Activated CD4-positive, alpha-beta T cell treated with anti-CD3 and anti-CD28 coated beads for 36 hours (primary cell): ENCODE measurements at places on chromosomes 5 and 9. TPM values are rescaled to one million over a fixed set of nuclear protein-coding genes. Genes with fewer than 3 reads are reported as not detected.

GRCh38 chr5:97838214-97838613, 655.2 kb upstream of the RIOK2 start:
- no peak for DNase-seq

GRCh38 chr5:149195337-149195887, 54.1 kb downstream of the ABLIM3 start:
- no peak for DNase-seq

DNA sequence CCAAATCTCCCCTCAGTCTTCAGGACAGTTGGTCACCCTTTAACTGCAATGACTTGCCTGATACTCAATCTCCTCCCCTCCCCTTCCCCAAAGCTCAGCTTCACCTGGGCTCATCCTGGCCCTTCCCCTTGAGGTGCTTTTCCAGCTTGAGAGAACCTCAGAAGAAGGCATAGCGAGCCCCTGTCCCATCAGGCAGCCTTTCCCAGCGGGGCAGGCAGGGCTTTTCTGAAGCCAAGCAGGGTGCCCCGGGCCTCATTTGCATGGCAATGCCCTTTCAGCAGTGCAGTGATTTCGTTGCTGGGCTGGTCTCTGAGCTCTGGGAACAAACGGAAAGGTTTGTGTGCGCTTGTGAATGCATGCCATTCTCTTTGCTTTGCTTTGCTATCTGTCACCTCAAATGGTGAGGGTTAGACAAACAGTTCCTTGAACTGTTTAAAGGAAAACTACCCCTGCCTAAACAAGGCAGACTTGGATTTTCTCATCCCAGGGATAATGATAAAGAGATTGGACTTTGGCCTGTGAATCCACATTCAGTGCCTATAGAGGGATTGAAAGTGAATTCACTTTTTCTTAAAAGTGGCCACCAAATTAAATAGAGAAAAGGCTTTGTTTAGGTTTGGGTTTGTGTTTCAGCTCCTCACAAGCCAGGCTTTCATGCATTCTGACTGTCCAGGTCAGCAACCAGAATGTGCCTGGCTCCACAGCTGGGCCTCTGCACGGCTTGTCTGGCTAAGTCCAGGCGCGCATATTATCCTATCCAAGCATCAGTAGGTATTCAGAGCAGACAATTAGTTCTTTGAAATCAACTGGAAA, 165.3 kb downstream of the ZNF608 start:
- no peak for DNase-seq

DNA sequence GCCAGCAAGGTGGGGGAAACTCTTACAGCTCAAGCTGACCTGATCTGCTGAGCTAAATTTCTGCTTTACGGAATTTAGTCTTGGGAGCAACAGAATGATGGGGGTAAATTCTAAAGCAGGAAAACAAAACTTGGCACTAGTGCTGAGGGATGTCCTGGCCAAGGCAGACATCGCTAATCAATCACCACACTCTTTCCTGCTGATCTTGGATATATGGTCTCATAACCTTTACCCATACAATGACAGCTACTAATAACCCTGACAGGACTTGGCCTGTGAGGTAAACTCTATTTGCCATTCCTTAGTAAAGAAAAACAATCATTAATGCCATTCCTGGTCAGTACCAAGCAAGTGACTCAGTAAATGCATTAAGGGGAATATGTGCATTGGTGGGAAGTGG, 51.5 kb downstream of the PPARGC1B start:
- no peak for DNase-seq

- DNase-seq: no peak
These were observed 386.9 kb downstream of the CETN3 start for GRCh38 chr5:90022711-90023053.

DNA sequence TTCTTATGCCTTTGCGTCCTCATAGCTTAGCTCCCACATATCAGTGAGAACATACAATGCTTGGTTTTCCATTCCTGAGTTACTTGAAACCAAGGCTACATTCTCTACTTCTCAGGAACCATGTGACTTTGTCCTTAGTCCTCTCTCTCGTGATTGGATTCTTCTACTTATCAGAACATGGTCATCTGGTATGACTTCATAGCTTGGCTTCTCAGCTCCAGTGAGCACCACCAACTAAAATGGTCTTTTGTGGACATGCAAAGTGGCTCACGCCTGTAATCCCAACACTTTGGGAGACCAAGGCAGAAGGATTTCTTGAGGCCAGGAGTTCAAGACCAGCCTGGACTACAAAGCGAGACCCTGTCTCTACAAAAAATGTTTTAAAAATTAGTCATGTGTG, 81.2 kb upstream of the NIPBL start:
- DNase-seq: no peak

- no peak for DNase-seq
These were observed 152.3 kb upstream of the ANKH start for GRCh38 chr5:15023846-15024245.

- no peak for DNase-seq
These were observed 33.0 kb upstream of the SLC25A51 start for GRCh38 chr9:37936965-37937364.

- no peak for DNase-seq
These were observed 483 bp upstream of the DAB2IP start for GRCh38 chr9:121651008-121651294.

GRCh38 chr9:129412814-129413536, 207.9 kb downstream of the C9orf50 start:
- DNase-seq: peak; percentile 70

DNA sequence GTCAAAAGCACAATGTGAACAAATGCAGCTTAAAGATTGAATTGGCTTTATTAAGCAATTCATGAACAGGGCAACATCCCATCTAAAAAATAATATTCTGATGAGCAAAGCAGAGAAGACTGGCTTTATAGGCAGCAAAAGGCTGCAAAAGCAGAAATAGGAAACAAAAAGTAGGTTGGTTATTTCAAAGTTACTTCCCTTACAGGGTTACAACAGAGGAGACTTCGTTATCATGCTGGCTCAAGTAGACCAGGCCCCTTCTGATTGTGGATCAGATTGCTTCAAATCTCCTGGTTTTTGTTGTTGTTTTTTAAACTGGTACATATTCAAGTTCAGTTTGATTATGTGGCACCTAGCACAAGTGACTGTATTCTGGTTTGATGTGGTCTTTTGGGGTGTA, 73.1 kb downstream of the MAN2A1 start:
- no peak for DNase-seq

- DNase-seq: no peak
These were observed 38.3 kb downstream of the LRSAM1 start for GRCh38 chr9:127489471-127490115.

GRCh38 chr9:114061292-114061691, 16.8 kb downstream of the AMBP start:
- no peak for DNase-seq

GRCh38 chr5:90747175-90747574, 188.6 kb downstream of the ADGRV1 start:
- no peak for DNase-seq

- no peak for DNase-seq
These were observed 88.6 kb downstream of the MACROH2A1 start for GRCh38 chr5:135310328-135310989.

- DNase-seq: no peak
These were observed 109.8 kb downstream of the RASGRF2 start for GRCh38 chr5:81069990-81070389.

- no peak for DNase-seq
These were observed 26.4 kb downstream of the UTP15 start for GRCh38 chr5:73591698-73592501.

DNA sequence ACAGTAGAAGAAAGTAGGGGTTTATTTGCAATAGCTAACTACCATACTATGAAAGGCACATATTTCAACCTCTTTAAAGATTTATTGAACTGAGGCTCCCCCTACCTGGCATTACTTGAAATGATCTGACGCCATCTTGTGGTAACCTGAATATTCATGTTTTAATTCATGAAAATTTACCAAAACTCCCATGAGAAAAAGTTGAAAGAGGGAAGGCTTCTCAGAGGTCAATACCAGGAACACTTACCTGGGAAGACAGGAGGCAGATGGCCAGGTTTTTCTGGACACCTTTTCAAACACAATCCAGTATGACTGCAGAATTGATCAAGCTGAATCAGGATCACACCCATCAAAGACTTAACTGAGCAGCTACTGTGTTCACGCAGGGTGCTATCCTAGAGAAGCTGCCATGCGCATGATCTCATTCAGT, 9.4 kb downstream of the PRELID2 start:
- no peak for DNase-seq

DNA sequence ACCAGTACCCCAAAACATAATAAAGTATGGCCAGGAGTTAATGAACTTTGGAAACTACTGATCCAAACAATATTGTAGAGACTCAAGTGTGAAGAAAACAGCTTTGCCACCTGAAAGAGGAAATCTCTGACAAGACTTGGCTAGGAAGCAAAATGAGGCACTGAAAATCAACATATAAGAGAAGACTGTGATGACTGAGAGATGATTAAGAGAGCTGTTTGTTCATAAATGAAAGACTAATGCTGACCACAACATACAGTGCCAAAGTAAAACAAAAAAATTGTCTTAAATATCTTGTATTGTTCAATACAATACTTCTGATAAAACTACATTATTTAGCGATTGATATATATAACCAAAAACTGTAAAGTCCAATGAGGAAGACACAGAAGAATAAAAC, 7.2 kb downstream of the RC3H2 start:
- no peak for DNase-seq

- DNase-seq: no peak
These were observed 52.6 kb upstream of the SH3PXD2B start for GRCh38 chr5:172506921-172507320.

DNA sequence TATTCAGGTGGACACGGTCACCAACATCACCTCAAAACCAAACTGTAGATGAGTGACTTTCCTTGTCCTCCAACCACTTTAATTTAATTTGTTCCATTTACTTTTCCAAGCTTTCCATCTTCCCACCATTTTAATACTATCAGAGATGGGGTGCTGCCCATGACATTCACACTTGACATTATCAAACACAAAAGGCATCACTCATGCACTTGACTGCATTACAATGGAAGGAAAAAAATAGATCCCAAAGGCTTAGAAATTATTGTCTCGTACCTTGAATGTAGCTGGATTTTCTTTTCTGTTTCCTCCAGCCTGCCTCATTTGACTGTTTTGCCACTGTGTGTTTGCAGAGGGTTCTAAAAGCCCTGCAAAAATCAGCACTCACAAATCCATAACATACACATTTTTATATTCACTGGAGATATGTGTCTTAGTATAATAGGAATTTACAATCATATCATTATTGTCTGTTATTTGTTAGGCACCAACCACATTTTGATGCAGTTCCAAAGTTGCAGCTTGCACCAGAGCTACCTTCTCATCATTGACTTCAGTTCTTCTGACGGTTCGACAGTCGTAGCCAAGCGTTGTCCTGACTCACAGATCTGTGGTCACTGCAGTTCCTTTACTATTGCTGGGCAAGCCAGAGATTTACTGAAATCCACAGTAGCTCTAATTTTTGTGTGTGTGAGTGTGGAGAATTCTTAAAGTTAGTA, 712.3 kb upstream of the WWC1 start:
- no peak for DNase-seq

- DNase-seq: no peak
These were observed 6.7 kb downstream of the SLC4A9 start for GRCh38 chr5:140366589-140367255.

DNA sequence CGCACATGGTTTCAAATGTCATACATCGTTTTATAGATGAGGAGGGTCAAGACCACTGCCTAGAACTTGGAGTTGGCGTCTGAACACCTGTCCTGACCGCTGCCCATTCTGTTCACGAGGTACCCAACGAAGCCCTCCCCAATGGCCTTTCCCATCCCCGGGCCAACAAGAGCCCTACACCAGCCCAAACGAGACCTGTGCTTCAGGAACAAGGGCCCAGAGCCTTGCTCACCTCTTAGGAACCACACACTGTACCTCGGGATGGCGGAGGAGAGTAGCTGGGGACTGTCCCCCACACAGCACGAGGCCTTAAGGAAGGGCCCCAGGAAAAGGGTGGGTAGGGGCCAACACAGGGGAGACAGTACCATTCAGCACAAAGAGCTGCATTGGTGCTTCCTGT, 3.0 kb downstream of the SURF6 start:
- no peak for DNase-seq

DNA sequence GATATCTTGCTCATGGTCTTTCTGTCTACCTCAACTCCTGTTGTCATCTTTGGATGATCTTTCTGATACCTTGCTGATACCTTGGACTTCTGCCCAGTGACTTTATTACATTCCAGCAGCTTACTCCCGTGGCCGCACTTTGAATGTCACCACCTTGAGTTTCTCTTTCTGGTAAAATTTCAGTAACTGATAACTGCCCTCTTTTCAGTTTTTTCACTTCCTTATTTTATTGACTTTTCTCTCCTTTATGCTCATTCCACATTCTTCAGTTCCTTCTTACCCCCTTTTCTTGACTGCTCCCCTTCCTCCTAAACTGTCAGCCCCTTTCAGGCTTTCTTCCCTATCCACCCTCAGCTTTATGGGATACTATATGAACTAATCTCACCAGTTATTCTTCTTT, 7.0 kb upstream of the FBXO4 start:
- no peak for DNase-seq

- no peak for DNase-seq
These were observed 245.2 kb downstream of the EFNA5 start for GRCh38 chr5:107425541-107426031.

GRCh38 chr5:82570-82969, 9.4 kb upstream of the PLEKHG4B start:
- DNase-seq: no peak

DNA sequence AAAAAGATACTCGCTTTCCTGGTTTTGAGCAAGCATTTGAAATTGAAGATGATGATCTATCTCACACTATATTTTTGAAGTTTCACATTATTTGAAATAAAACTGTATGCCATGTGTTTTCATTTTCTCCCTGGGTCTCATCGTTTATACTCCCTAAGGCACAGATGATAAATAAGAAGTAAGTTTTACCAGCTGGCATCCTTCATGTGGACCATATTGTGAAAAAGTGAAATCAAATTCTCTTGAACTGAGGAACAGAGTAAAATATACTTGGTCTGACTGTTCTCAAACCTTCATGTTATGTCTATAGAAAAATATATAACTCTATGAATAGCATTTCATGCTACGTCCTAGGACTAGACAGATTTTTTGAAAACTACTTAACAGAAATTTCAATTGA, 1600.9 kb upstream of the C9orf72 start:
- DNase-seq: no peak

GRCh38 chr9:68961587-68961986, 52.3 kb downstream of the PRKACG start:
- DNase-seq: no peak

GRCh38 chr5:61286446-61287132, 45.5 kb upstream of the ZSWIM6 start:
- no peak for DNase-seq

Gene RORB
- total RNA-seq: not detected

Gene C5orf34
- 14.4 TPM for total RNA-seq

Gene TMEM141
- total RNA-seq: 47.1 TPM

Gene TMEM161B
- total RNA-seq: 24.0 TPM

Gene PCDHAC2
- not detected for total RNA-seq

Gene RNF20
- 46.4 TPM for total RNA-seq

Gene PCDHA12
- total RNA-seq: not detected

Gene PLAA
- 36.5 TPM for total RNA-seq

Gene HACD4
- 2.7 TPM for total RNA-seq

Gene NLN
- total RNA-seq: 33.8 TPM

Gene RHOBTB3
- total RNA-seq: 3.3 TPM

Gene PTGDS
- total RNA-seq: not detected

Gene PCDHB12
- not detected for total RNA-seq

Gene SPINK13
- total RNA-seq: not detected

Gene ADAMTS13
- total RNA-seq: 1.7 TPM

Gene MAMDC2
- not detected for total RNA-seq

Gene PCDHA11
- total RNA-seq: not detected

Gene CTNNAL1
- total RNA-seq: 13.0 TPM

Gene IFNA8
- not detected for total RNA-seq

Gene WWC1
- total RNA-seq: 2.2 TPM

Gene CANX
- total RNA-seq: 554 TPM

Gene PCDHAC1
- total RNA-seq: not detected

Gene ADCY2
- total RNA-seq: not detected
